ENCODE measurements at places on chromosomes 11 and 22. TPM values are rescaled to one million over a fixed set of nuclear protein-coding genes. Genes with fewer than 3 reads are reported as not detected.

DRICH1 gene
- polyA plus RNA-seq = 1.7 TPM

GRCh38 chr22:32674925-32675825, 126.3 kb upstream of the TIMP3 start:
- DNase-seq = no peak

DNA sequence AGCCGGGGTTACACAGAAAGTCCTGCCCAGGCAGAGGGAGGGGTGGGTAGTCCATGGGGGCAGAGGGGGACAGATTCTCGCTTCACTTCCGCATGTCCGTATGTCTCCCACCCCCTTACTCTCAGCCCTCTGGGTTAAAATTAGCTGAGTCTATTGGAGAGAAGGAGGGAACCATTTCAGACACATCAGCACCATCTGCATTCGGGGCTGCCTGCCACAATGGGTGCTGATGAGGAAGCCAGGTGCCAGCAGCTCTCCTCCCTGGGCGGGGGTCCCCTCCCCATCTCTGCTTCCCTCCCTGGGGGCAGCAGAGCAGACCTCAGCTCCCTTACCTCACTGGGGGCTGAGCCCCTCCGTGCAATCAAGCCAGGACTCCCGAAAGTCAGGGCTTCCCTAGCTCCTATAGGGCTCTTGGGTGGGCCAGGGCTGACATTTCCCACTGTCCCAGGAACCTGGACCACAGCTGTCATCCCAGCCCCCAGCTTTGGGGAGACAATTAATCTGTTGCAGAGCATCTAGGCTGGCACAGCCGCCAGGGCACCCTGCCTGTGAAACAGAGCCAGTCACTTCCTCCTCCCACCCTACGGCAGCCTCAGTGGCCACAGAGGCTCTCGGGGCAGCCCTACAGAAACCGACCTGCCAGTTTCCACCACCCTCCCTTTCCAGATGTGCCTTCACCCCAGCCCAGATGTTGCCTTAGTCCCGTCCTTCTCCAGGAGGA, 67.3 kb downstream of the PDE2A start:
- DNase-seq = no peak

- no peak for DNase-seq
Measured at GRCh38 chr22:39219071-39220039, 25.4 kb downstream of the PDGFB start.

DNA sequence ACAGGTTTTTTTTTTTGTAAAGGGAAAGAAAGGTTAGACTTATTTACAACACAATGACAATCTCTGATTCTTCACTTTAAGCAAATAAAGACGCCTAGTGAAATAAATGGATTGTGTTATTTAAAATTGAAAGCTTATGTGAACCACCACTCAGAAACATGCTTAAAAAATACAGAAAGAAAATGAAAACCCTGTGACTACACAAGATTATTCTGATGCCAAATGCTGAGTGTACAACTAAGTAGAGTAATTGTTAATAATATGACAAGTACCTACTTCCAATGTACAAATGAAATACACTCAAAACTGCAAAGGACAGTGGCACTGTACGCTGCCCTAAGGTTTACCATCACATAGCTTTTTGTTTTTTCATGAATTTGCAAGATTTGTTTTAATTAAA, 1.0 kb downstream of the BLID start:
- no peak for DNase-seq

GRCh38 chr11:19242179-19242932, 1.6 kb upstream of the E2F8 start:
- DNase-seq = peak; percentile 32

DNA sequence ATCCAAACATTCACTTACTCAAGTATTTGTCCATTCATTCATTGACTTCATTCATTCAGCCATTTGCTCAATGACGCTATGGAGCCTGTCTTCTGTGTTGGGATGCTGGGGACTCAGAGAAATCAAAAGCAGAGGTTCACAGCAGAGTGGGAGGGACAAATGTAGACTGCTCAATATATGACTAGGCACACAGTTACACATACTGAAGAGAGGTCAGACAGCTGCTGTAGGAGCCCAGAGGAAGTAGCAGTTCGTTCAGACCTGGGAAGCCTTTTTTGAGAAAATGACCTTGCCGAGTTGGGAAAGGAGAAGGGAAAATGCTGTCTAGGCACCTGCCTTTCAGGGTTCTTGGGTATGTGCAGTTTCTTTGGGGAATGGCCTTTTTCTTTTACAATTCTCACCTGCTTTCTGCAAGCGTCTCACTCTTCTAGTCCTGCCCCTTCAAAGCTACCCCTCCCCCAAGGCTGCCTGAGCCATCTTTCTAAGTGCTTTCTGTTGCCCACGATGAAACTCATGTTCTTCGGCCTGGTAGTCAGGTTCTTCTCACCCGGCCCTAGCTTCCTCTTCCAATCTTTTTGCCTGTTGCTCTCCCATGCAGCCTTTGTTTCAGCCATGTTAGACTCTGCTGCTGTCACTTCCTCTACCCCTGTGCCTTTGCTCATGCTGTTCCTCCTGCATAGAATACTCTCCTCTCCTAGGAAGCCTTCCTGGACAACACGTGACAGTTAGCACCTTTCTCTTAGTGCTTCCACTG, 4.2 kb upstream of the UVRAG start:
- no peak for DNase-seq

DNA sequence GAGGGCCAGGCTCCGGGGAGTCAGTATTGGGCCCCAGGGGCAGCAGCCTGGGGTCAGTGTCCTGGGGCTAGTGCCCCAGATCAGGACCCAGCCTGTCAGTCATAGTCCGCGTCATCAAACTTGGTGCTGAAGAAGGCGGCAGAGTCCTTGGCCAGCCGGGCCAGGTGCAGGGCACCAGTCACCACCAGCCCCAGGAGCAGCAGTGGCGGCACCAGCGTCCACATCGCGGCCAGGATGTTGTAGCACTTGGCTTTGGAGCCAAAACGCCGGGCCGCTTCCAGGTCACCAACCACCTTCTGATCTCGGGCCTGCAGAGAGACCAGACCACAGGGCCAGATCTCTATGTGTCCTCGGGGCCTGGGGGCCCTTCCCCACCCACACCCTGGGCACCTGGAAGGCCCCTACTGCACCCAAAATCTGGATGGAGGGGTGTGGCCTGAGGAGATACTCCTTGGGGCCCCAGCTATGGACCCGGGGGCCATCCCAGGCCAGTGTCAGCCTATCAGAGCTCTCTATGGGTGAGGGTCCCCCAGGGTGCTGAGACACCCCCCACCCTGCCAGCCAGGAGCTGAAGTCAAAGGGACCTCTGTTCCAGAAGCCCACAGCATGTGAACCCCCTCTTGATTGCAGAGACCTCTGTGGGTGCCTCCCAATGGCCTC, 790 bp downstream of the IFITM5 start:
- DNase-seq = no peak

GRCh38 chr11:128470081-128470480, 117.3 kb downstream of the ETS1 start:
- DNase-seq = no peak

CSNK1E gene
- 98.6 TPM for polyA plus RNA-seq

FAM111B gene
- polyA plus RNA-seq = 15.4 TPM

GRCh38 chr11:6941970-6942369, 15.7 kb downstream of the ZNF215 start:
- no peak for DNase-seq

OR5D13 gene
- polyA plus RNA-seq = not detected

- DNase-seq = peak; percentile 52
Measured at GRCh38 chr11:34997952-34998528, 81.6 kb downstream of the PDHX start.

GRCh38 chr11:126791991-126792390, 208.6 kb downstream of the KIRREL3 start:
- no peak for DNase-seq

DNA sequence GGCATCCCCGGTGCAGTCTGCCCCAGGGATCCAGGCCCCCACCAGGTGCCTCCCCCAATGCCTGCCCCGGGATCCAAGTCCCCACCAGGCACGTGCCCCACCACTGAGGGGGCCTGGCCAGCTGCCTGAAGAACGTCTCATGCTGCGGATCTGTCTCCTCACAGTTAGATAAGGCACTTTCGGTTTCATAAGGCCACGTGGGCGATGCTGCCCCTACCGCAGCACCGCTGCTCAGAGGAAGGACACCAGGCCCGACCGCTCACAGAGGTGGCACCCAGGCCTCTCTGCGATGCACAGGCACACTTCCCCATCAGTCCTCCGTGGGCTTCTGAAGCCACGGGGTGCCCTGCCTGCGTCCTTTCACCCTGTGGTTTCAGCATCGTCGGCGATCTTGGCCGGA, 68.1 kb upstream of the BID start:
- no peak for DNase-seq

OR6T1 gene
- polyA plus RNA-seq = not detected

DNA sequence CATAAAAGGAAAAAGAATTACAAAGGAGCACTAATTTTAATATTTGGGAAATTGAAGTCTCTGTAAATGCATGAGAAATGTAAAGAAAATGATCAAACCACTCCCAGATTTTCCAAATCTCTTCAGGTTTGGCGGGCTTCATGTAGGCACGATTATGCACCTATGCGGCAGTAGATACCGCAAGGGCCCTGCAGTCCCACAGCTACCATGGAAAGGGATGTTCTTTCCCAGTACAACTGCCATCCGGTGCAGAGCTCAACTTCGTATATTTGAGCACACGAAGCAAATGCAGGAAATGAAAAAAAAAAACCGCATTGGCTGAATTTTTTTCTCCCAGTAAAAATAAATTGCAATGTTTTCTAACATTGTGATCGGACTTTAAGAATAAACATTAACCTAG, 1.4 kb downstream of the SLC17A6 start:
- DNase-seq = no peak

- no peak for DNase-seq
Measured at GRCh38 chr11:86537541-86538222, 134.7 kb downstream of the ME3 start.

DNA sequence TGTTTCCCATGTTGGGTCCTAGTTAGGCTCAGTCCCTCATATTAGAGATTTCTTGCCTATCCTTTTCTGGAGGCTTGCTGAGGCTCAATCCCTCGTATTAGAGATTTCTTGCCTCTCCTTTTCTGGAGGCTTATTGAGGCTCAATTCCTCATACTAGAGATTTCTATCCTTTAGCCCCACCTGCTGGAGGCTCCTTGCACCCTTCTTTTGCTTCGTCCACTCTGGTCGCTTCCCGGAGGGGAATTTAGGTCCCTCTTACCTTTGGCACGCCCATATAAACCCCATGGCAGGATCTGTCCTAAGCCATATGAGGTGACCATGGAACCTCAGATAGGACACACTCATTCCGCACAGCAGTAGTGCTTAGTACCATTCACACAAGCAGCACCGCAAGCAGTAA, 15.9 kb downstream of the CYP2D6 start:
- DNase-seq = no peak

TBX1 gene
- polyA plus RNA-seq = 10.0 TPM

- no peak for DNase-seq
Measured at GRCh38 chr11:12121517-12121916, 11.1 kb downstream of the MICAL2 start.

CRYBB3 gene
- not detected for polyA plus RNA-seq

CARD10 gene
- polyA plus RNA-seq = 8.8 TPM

MUC6 gene
- polyA plus RNA-seq = 0.11 TPM

ZBTB3 gene
- polyA plus RNA-seq = 3.6 TPM

PTPRCAP gene
- 1.9 TPM for polyA plus RNA-seq

DNA sequence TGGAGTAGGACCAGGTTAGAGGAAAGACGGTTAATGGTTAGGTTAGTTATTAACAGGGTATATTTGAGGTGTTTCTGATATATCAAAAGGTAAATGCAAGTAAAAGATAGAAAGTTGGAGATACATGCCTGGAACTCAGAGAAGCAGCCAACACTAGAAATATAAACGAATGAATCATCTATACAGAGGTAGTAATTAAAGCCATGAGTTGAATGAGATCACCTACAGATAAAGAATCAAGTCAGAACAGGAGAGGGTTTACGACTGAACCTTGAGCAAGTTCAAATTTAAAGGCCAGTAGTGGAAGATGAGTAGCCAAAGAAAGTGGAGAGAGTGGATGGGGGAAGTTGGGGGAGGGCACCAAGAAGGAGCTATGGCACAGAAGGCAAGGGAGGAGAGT, 73.9 kb downstream of the SPON1 start:
- no peak for DNase-seq

PGR gene
- not detected for polyA plus RNA-seq

SLC16A8 gene
- polyA plus RNA-seq = 2.0 TPM

- no peak for DNase-seq
Measured at GRCh38 chr22:23181721-23182308, 1.5 kb downstream of the BCR start.

GRCh38 chr11:15769203-15769602, 587.1 kb downstream of the SOX6 start:
- no peak for DNase-seq

OR8G5 gene
- not detected for polyA plus RNA-seq

GLYATL2 gene
- 0.84 TPM for polyA plus RNA-seq

GRCh38 chr11:64334764-64335735, 5.0 kb upstream of the CCDC88B start:
- DNase-seq = peak; percentile 89

- DNase-seq = peak; percentile 64
Measured at GRCh38 chr11:128365044-128365443, 222.3 kb downstream of the ETS1 start.

GRCh38 chr11:57214098-57214417, 23.0 kb downstream of the APLNR start:
- DNase-seq = no peak

HEPHL1 gene
- polyA plus RNA-seq = not detected

GRK3 gene
- polyA plus RNA-seq = 9.9 TPM

DKK3 gene
- polyA plus RNA-seq = 121 TPM

DNA sequence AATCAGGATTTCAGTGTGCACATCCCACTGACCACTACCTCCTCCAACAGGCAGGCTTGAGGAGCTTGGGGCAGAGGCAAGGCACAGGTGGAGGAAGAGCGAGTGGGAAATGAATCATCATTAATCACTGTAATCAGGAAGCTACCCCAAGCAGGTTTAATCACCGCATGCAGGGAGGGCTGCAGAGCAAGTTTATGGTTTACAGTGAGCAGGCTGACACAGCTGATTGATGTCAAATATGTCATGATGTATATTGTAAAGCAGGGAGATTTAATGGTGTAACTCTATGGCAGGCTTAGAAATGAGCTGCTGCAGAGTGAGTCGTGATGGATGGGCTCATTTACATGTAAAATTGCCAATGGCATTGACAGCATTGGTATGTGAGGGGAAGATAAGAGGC, 441.0 kb downstream of the NTM start:
- no peak for DNase-seq
